Liver (tissue), 10 donors: ENCODE measurements at places on chromosomes 6 and 20. TPM values are rescaled to one million over a fixed set of nuclear protein-coding genes. Genes with fewer than 3 reads are reported as not detected.

- no peaks in the 10 kb centered on the region for H3K36me3 ChIP-seq
- DNase-seq = peak; percentile 5
- no peaks in the 10 kb centered on the region for H3K27me3 ChIP-seq
- no peak overlapping the region for H3K4me3 ChIP-seq
Observed at GRCh38 chr20:1800180-1800579, 95.0 kb upstream of the SIRPA start.

DNA sequence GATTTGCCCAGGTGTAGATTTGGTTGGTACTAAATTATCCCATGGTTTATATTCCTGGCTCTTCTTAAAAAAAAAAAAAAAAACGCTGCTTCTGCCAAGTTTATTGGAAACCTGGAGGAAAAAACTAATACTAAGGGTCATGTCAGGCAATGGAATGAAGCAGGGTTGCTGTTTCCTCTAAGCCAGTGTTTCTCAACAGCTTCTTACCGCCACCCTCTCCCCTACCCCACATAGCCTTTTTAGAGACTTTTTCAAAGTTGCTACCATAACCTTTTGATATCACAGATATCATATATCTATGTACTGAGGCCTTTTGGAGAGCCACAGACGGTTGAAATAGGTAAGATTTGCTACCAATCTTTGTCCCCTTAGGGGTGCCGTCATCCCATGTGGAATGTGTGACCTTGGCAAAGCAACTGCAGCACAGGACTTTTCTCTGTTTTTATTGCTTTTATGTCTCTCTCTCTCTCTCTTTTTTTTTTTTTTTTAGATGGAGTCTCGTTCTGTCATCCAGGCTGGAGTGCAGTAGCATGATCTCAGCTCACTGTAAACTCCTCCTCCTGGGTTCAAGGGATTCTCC, 35.0 kb downstream of the SYTL3 start:
- H3K27me3 ChIP-seq = no peaks in the 10 kb centered on the region
- H3K36me3 ChIP-seq = no peaks in the 10 kb centered on the region
- DNase-seq = no peak
- H3K4me1 ChIP-seq = no peaks in the 10 kb centered on the region
- no peak overlapping the region for H3K4me3 ChIP-seq
- no peak overlapping the region for H3K27ac ChIP-seq

DNA sequence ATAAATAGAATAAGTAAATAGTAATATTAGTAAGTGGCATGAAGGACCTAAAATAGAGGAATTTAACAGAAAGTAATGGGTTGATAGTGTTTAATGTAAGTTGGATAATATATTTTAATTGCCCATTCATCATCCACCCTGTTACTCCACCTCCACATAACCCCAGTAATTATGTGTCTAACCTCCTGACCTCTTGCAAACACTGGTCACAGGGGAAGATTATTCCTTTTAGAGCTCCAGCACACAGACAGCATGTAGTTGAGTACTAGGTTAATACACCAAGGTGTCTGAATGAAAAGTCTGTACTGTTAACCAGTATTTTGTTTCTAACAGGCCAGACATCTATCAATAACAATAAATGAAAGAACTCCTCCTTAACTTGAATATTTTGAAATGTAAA, 92.4 kb upstream of the EYS start:
- no peak overlapping the region for H3K4me3 ChIP-seq
- no peaks in the 10 kb centered on the region for H3K4me1 ChIP-seq
- no peak overlapping the region for H3K27ac ChIP-seq

Gene GGTLC1
- polyA plus RNA-seq = not detected

Gene C6orf163
- polyA plus RNA-seq = 0.09 TPM

GRCh38 chr20:49392745-49393144, 89.7 kb downstream of the KCNB1 start:
- H3K36me3 ChIP-seq = no peaks in the 10 kb centered on the region
- DNase-seq = no peak
- no peaks in the 10 kb centered on the region for H3K4me1 ChIP-seq
- H3K27ac ChIP-seq = no peak overlapping the region
- H3K27me3 ChIP-seq = no peaks in the 10 kb centered on the region
- no peak overlapping the region for H3K4me3 ChIP-seq

- H3K27me3 ChIP-seq = peaks cover 15% of the 10 kb centered on the region
- no peak overlapping the region for H3K4me3 ChIP-seq
- H3K27ac ChIP-seq = no peak overlapping the region
- no peaks in the 10 kb centered on the region for H3K36me3 ChIP-seq
- no peak for DNase-seq
Observed at GRCh38 chr6:32700391-32701040, 34.1 kb upstream of the HLA-DQB1 start.

DNA sequence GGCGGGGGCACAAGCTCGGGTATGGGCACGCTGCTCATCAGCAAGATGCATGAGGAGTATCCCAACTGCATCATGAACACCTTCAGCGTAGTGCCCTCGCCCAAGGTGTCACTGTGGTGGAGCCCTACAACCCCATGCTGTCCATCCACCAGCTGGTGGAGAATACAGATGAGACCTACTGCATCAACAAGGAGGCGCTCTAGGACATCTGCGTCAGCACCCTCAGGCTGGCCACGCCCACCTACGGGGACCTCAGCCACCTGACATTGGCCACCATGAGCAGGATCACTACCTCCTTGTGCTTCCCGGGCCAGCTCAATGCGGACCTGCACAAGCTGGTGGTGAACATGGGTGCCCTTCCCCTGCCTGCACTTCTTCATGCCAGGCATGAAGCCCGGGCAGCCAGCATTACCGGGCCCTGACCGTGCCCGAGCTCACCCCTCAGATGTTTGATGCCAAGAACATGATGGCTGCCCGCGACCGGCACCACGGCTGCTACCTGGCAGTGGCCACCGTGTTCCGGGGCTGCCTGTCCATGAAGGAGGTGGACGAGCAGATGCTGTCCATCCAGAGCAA, 12.8 kb downstream of the GABRR2 start:
- H3K4me1 ChIP-seq = no peaks in the 10 kb centered on the region
- H3K27me3 ChIP-seq = no peaks in the 10 kb centered on the region
- no peak overlapping the region for H3K27ac ChIP-seq
- DNase-seq = no peak
- no peak overlapping the region for H3K4me3 ChIP-seq

DNA sequence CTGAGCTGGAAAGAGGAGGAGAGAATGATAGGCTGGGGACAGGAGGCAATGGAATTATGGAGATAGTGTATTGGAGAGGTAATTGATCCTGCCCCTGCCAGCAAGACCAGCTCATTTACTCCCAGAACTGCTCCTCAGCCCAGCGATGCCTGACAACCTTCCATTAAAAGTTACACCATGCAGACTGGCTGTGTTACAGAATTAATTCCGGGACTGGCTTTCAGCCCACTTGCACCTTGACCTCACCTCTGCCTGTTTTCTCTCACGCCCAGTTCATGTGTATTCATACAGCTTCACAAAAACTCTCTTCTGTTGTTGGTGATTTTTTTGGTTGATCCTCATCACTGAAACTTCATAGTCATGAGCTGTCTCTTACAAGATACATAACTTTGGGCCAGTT, 207.3 kb downstream of the PLCB1 start:
- DNase-seq = no peak
- no peak overlapping the region for H3K4me3 ChIP-seq
- no peak overlapping the region for H3K27ac ChIP-seq
- no peaks in the 10 kb centered on the region for H3K27me3 ChIP-seq
- H3K36me3 ChIP-seq = no peaks in the 10 kb centered on the region

DNA sequence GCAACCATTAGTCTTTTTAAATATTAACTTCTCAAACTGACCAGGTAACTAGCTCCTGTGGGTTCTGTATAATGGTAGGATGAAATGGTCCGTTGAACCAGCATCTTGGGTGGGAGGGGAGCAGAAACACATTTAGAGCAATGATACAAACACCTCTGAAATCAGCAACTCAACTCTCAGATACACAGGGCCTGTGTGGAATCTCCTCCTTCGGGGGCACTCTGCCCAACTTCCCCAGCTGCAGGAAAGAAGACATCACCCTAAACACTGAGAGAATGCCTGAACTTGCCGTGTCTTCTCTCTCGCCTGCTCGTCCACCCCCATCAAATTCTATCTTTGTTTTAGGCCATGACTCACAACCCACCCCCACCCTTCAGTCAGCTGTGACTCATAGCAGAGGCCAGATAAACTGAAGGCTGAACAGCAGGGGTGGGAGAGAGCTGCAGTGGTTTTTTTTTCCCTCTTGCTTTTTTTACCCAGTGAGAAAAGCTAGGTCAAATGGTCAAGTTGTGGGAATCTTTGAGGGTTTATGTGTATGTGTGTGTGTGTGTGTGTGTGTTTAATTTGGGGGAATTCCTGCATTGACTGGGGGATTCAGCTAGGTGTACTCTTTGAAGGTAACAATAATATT, 593.4 kb upstream of the JAG1 start:
- no peaks in the 10 kb centered on the region for H3K4me1 ChIP-seq
- H3K27me3 ChIP-seq = no peaks in the 10 kb centered on the region
- H3K27ac ChIP-seq = no peak overlapping the region
- DNase-seq = no peak
- no peak overlapping the region for H3K4me3 ChIP-seq

Gene CCDC170
- 0.38 TPM for polyA plus RNA-seq

DNA sequence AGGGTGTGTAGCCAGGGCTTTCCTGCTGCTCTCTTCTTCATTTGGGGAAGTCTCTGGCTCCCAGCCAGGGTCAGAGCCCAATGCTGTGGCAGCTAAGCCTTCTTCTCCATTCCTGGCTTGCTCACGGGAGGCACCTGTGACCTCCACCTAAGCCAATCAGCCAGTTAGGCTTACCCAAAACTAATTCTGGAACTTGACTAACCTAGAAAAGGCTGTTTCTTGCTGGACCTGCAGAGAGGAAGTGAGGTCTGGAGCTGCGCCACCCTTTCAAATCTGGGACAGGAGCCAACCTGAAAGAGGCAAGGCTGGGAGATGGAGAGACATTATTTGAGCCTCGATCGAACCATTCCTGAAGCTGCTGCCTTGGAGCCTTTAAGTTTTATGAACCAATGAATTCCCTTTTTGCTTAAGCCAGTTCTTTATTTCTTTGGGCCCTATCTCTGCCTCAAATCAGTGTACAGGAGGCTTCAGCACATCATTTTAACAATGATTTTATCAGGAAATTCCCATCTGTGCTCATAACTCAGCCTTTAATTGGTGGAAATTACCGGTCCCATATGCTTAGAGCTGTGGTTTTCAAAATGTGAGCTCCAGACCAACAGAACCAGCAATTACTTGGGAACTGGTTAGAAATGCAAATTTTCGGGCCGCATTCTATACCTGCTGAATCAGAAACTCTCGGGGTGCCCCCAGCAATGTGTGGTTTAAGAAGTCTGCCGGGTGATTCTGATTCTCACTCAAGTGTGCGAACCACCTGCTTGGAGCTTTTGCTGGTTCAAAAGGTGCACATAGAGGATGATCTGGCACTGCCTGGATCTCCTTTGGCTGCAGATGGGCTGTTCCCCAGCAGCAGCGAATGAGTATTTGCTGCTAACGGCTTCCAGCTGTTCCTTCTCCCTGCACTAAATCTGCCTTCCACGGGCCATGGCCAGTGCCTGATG, 97.4 kb upstream of the RNF24 start:
- H3K4me3 ChIP-seq = no peak overlapping the region
- no peak overlapping the region for H3K27ac ChIP-seq
- no peaks in the 10 kb centered on the region for H3K4me1 ChIP-seq
- no peaks in the 10 kb centered on the region for H3K27me3 ChIP-seq

- no peak overlapping the region for H3K27ac ChIP-seq
- H3K4me3 ChIP-seq = no peak overlapping the region
- H3K4me1 ChIP-seq = no peaks in the 10 kb centered on the region
- no peaks in the 10 kb centered on the region for H3K27me3 ChIP-seq
- DNase-seq = no peak
Observed at GRCh38 chr6:157045831-157046454, 268.8 kb downstream of the ARID1B start.

DNA sequence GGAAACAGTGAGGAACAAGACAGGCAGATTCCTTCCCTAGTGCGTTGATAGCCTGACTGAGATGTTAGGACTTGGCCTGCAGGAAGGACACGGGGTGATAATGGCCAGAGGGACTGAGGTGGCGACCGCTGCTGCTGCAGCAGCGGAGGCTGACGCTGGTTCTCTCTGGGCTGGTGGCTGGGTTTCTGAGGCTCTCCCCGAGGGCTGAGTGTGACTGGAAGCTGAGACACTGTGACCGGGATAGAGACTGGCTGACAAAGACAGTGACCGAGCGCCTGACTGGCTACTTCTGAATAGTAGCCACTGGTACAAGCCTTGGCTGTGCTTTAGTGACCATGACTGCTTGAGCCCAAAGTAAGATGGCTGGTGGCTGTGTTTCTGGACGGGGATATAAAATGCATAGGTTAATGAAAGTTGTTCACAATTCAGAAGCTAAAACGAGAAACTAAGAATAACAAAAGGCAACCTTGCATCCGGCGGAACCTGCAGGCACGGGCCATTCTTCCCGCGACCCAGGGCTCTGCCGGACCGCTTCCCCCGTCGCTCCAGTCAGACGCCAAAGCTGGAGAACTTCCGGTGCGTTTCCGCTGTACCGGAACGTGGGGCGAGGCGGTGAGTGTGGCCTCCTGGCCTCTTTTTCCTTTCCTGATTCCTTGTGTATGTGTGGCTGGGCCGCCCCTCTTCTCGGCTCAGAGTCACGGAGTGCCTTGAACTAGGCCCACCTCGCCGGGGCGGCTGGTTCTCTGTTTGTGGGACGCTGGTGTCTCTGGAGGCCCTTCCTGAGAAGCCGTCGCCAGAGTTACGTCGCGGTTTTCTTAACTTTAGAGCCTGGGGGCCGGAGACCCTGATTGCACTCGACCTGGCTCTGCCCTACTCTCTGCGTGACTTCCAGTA, at the start of gene AAR2:
AAR2 (plus strand) TSS at position 587 of the 894 bp plus-strand sequence. CDS start 3,391 bp downstream, outside the sequence.
- no peaks in the 10 kb centered on the region for H3K27me3 ChIP-seq
- no peaks in the 10 kb centered on the region for H3K36me3 ChIP-seq
- H3K4me3 ChIP-seq = peak within 1 kb of the TSS; percentile 78
- DNase-seq = peak; percentile 77

DNA sequence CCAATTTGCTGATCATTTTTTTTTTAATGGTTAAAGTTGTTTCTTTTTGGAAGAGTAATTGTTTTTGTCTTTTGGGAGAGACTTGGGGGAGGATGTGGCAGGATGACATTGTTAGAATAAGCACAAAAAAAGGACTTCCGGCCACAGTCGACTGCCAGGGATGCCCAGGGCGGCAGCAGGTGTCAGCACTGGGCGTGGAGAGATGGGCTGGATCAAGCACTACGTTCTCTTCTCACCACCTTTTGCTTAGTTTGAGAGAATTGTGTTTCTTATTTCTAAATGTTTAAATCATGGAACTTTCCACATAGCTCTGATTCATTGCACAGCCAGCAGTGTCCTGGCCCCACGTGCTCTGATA, 104.6 kb upstream of the FRMD1 start:
- H3K4me3 ChIP-seq = no peak overlapping the region
- H3K27ac ChIP-seq = no peak overlapping the region
- DNase-seq = no peak
- H3K36me3 ChIP-seq = no peaks in the 10 kb centered on the region

Gene PROKR2
- polyA plus RNA-seq = not detected

Gene OR11A1
- not detected for polyA plus RNA-seq
